Fibroblast of upper back skin (primary cell): ENCODE measurements at places on chromosomes 12 and 14.
A peak's percentile ranks its signal among the peaks of the same experiment; 100 is the strongest.

DNA sequence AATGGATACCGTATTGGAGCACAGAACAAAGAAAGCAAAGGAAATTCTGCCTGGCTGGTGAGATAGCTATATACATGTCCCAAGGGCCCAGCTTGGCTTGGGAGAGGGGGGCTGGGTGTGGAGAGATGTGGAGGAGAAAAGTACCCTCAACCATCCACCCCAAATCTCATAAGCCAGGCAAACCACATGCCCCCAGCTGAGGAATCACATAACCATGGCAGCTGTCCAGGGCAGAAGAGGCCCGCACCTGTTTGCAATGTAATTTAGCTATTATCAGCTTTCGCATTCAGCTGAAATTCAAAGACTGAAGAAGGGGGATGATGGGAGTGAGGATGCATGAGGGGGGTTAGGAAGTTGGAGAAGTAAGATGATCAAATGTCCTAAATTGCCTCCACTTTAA is 196.1 kb downstream of the TBX5 start:
- no peak for DNase-seq

GRCh38 chr12:111408116-111408440 is 2.4 kb downstream of the SH2B3 start:
- no peak for DNase-seq

- DNase-seq = no peak
These were observed 124.3 kb upstream of the LMNTD1 start for GRCh38 chr12:25677232-25677937.

DNA sequence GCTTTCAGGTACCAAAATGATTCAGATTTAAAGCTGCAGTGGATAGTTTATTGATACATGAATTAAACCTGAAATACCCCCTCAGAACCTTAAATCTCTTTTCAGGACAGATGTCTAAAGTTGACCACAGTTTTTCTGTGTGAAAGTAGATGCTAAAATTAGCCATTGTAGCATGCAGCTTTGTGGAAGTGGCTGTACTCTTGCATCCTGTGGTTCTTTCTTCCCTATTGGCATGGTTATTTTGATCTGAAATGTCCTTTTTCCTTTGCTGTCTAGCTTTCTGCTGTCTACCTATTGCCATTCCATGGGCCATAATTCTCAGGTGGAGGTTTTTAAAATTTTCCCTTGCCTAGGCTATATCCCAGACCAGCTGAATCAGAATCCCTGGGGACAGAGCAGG is 455.6 kb downstream of the ZFP36L1 start:
- no peak for DNase-seq

DNA sequence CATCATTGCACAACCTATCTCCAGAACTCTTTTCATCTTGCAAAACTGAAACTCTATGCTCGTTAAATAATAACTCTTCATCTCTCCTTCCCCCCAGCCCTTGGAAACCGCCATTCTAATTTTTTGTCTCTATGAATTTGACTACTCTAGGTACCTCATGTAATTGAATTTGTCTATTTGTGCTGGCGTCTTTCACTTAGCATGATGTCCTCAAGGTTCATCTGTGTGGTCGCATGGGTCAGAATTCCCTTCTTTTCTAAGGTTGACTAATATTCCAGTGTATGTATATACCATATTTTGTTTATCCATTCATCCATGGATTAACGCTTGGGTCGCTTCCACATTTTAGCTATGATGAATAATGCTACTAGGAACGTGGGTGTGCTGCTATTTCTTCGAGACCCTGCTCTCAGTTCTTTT is 80.1 kb downstream of the PLXNC1 start:
- DNase-seq = no peak

DNA sequence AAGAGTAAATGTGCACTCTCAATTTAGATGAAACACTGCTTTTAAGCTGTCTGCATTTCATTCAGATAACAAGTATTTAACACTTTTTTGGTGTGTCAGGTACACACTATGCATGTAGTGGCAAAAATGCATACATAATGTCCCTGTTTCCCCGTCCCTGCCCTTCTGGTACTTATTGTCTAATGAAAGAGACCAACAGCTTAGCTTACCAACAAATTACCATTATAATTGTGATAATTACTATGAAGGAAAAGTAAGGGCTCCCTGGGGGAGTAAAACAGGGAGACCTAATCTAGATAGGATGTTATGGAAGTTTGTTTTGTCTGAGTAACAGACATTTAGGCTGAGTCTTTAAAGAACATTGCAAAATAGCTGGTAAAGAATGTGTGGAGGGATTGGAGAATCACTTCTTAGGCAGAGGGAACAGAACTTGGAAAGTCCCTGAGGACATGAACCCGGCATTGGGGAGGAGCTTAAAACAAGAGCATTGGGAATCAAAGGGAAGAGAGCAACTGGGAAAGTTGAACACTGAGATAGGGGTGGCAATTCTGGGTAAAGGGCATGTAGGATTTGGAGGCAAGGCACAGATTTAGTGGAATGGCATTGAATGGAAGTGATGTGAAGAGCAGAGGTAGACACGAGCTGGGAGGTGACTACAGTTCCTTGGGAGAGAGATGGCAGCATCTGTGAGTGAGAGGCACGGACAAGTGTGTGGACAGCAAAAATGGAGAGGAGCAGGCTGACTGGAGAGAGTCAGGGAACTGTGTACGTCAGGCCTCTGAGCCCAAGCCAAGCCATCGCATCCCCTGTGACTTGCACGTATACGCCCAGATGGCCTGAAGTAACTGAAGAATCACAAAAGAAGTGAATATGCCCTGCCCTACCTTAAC is 181.6 kb downstream of the GRIP1 start:
- DNase-seq = no peak

GRCh38 chr12:62758216-62758615 is 176.7 kb downstream of the PPM1H start:
- peak; percentile 64 for DNase-seq

DNA sequence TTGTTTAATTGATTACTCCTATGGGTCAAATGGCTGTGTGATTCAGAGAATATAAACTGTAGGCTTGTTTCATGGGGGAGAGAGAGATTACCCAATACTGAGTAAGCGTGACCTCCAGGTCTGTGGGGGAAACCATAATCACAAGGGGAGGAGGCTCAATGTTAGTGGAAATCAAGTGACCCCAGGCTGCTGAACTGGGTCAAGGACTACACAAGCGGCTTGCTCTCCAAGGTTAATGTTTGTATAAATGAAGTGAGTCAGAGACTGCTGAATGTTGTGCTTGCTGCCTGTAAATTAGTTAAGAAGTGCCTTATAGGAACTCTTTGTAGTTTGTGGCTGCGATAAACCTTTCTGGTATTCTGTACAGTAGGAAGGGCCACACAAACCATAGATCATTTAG is 479.7 kb downstream of the AACS start:
- DNase-seq = no peak
